ENCODE measurements at places on chromosomes 6 and 20. TPM values are rescaled to one million over a fixed set of nuclear protein-coding genes. Genes with fewer than 3 reads are reported as not detected.

GRCh38 chr20:17026346-17026745 lies 200.5 kb upstream of the PCSK2 start:
- DNase-seq, result no peak

GRCh38 chr6:37557645-37558114 lies 58.0 kb upstream of the CCDC167 start:
- DNase-seq, result no peak

DNA sequence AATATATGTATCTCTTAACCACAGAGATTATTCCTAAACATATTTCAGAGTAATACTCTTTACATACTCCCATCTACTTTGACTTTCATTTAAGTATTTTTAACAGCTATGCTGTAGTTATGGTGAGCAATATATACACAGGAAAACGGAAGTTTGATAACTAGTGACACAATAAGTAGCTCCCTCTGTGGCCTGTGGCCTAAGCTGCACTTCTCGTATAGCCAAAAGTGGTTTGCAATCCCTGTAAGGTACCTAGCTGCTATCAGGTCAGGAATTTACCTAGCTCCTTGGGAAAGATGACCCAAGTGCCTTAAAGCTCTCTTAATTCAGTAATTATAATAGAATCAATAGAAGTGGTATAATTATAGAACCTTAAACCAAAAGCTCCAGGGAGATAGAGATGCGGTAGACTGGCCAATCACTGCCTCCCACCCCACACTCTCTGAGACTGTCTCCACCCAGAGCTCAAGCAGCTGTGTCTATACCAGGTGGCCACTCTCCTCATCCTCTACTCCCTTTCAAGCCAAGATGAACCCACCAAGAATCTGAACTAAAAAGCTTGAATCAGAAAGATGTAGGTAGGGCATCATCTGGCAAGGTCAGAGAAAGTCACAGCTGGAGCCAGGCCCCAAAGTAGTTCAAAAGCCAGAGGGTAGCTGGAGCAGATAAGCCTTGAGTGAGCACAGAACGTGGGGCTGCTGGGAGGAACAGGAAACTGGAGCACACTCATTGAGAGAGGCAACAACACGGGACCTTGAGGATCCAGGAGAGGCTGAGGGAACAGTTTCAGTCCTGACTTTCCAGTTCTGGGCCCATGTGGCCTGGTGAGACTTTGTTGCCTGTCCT lies 84.9 kb upstream of the ASF1A start:
- no peak for DNase-seq

PDYN gene
- not detected for total RNA-seq

FERMT1 gene
- total RNA-seq, result 1.5 TPM
